ENCODE measurements at places on chromosomes 4 and X.
A peak's percentile ranks its signal among the peaks of the same experiment; 100 is the strongest.

- no peak for DNase-seq
Measured at GRCh38 chr4:15648600-15648999, 6.6 kb downstream of the FBXL5 start.

- DNase-seq = no peak
Measured at GRCh38 chr4:37438564-37439279, 194.2 kb downstream of the NWD2 start.

DNA sequence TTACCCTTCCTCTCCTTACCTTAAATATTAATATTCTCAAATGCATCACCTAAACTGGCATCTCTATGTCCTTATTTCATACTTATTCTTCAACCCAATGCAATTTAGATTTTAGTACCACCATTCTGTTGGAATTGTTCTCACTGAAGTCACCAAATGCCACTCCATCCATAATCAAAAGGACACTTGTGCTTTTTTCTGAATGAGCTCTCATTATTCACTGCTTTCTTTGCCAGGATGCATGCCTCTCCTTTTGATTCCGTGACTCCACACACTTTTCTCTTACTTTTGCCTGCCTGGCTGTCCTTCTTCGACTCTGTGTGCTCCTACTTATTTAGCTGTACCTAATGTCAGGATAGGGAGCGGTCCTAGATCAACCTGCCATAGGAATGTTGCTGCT lies 633.1 kb upstream of the BOD1L1 start:
- no peak for DNase-seq

- DNase-seq = no peak
Measured at GRCh38 chr4:158811704-158812103, 42.9 kb downstream of the FNIP2 start.

GRCh38 chrX:119481323-119481801 lies 13.1 kb downstream of the SLC25A5 start:
- DNase-seq = no peak

DNA sequence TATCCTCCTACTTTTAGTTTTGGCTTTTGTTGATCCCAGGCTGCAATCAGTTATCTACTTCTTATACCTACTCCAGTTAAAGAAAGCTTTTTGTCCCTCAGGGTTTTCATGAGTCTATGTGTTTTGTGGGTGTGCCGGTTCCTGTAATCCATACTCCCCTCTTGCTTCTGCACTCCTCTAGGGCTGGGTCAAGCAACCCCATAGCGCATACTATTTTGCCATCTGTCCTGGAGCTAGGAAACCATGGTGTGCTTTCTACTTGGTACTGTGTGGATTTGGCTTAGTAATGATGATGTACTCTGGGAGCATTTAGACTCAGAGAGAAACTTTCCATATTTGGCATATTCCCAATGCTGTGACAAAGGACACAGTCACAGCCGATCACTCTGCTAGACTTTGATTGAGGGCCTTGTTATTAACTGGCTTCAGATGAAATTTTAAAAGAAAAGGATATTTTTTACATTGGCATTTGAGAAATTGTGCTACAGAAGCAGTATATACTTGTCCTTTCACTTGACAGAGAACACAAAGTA lies 86.1 kb upstream of the GRXCR1 start:
- DNase-seq = no peak

GRCh38 chr4:8459867-8460445 lies 19.4 kb downstream of the TRMT44 start:
- no peak for DNase-seq

DNA sequence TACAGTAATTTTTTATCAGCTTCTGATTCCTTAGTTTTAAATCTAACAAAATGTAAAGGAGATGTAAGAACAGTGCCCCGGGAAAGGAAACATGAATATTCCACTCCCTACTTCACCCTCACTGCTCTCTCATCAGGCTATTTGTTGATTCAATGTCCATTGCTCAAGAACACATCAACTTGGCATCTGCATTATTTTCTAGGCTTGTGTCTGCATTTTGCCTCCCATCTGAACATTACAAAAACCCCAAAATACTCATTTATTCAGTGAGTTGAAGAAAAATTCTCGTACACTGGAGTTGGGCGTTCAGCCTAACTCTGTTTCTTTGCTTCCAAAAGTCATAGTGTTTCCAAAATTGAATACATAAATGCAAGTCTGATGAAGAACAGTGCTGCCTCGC lies 25.6 kb downstream of the ARHGAP6 start:
- DNase-seq = no peak

- DNase-seq = no peak
Measured at GRCh38 chr4:13980317-13981310, 353.1 kb upstream of the BOD1L1 start.

- no peak for DNase-seq
Measured at GRCh38 chr4:109275066-109275745, 27.3 kb downstream of the COL25A1 start.

GRCh38 chr4:47167081-47168035 lies 136.0 kb downstream of the GABRB1 start:
- DNase-seq = no peak

GRCh38 chr4:7661846-7662506 lies 227.2 kb upstream of the PSAPL1 start:
- no peak for DNase-seq

DNA sequence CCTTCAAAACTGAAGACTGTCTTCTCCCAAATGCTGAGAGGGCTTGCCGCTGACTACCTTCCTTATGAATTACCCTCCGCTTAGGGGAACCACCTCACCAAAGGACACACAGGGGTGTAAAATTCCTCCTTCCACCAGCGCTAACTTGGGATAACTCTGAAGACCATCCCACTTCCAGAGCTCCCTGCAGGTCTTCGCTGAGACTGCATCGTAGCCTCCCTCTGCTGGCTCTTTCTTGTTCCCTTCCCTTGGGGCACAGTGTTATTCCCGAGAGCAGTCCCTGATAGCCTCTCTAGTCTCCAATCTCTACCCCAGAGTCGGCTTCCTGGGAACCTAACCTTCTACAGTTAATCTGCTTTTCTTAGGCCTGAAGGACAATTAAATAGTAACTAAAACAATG lies 725.5 kb upstream of the ATOH1 start:
- no peak for DNase-seq

- no peak for DNase-seq
Measured at GRCh38 chr4:55303760-55304165, 42.3 kb upstream of the SRD5A3 start.

GRCh38 chr4:6840062-6840976 lies 57.8 kb downstream of the KIAA0232 start:
- DNase-seq = no peak

DNA sequence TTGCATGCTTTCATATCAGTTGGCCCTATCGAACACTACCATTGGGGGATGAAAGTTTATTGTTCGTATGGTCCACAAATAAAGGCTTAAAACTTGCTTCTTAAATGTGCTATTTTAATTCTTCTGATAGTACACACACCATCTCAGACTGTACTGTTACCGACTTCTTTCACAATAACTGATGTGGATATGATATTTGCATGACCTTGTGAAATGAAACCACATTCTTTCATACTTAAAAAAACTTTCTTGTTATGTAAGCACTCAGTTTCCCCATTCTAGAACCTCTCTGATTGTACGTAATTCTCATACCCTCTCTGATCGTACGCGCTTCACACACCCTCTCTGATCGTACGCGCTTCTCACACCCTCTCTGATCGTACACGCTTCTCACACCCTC lies 12.0 kb upstream of the WDR19 start:
- DNase-seq = no peak

- DNase-seq = no peak
Measured at GRCh38 chr4:166165829-166166420, 292.9 kb downstream of the TLL1 start.

GRCh38 chr4:145436796-145437195 lies 44.9 kb upstream of the SMAD1 start:
- DNase-seq = no peak

DNA sequence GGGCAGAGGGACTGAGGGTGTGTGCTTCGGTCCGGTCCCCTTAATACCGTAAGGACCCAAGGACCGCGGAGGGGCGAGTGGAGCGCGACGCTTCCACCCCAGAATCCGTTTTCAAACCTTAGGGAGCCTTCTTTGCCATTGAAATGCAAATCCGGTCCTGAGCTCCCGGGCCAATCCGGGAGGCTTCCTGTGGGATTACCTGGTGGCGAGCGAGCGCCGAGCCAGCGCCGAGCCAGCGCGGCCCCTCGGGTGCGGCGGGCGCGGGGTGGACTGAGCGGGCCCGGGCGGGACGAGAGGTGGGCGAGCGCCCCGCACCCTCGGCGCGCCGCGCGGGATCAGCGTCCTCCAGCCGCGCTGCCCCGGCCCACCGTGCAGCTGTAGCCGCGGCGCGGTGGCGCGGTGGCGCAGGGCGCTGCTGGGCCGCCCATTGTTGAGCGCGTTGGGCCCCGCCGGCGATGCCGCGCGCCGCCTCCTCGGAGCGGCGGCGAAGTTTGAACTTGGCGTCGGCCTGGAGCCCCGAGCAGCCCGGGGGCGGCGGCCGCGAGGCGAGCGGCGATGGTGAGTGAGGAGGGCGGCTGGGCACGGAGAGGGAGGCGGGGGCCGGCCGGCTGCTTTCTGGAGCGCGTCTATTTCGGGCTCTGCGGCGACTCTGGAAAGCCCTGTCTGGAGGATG lies 208.7 kb downstream of the SOWAHB start:
- no peak for DNase-seq

- no peak for DNase-seq
Measured at GRCh38 chr4:2443061-2443730, 24.4 kb downstream of the CFAP99 start.

DNA sequence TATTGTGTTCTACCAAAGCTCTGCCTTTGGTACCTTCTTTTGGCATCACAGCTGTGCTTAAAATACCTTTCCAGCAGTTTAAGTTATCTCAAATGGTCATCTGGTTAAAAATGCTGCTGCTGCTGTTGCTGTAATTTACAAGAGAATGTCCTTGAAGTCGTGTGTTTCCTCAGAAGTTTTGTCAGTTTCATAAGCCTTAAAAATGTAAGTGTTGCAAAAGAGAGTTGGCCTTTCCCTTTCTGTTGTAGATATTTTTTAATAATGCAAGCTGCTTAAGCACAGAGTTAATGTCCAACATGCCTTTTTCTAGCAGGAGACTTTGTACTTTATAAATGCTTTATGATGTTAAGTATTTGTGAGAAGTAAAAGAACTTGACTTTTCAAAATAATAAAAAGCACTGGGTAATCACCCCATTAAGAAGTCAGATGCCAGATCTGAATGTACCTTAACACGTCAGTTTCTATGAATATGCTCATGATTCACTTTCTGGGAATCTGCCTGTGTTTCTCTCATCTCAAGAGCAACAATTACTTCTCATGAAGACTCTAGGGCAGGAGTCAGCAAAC lies 35.3 kb upstream of the TENM3 start:
- DNase-seq = no peak

GRCh38 chr4:183240581-183241321 lies 79.3 kb downstream of the CLDN22 start:
- DNase-seq = no peak

GRCh38 chrX:14026121-14026520 lies 3.6 kb downstream of the GEMIN8 start:
- peak; percentile 8 for DNase-seq

DNA sequence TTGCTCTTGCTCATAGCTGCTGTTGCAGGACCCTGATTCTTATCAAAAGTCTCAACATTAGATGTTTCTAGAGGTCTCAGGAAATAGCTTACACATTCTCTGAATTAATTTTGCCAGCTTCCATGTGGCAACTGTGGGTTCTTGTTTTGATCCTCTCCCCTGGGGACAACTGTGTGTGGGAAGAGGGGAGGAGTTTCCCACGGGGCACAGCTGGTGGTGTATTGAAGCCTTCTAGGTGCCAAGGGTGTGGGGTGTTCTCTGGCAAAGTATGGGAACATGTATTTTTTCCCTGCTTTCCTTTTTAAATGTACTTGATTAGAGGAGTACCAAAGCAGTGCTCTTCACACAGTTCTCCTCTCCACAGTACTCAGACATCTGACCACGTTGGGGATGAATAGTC lies 212.7 kb downstream of the RPA4 start:
- DNase-seq = no peak

DNA sequence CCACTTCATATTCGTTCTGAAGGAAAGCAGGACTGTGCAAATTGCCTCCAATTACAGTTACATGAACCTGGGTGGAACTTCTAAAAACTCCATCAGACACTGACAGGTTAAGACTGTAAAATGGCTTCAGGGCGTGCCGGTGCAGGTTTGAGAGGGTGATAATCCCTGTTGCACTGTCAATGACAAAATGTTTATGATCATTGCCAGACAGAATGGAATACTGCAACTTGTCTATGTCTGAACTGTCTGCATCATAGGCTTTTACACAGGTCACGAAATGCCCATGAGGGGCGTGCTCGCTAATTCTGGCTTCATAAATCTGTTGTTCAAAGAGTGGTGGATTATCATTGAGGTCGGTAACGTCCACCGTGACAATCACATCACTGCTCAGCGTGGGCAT lies 63.7 kb upstream of the MTNR1A start:
- no peak for DNase-seq

DNA sequence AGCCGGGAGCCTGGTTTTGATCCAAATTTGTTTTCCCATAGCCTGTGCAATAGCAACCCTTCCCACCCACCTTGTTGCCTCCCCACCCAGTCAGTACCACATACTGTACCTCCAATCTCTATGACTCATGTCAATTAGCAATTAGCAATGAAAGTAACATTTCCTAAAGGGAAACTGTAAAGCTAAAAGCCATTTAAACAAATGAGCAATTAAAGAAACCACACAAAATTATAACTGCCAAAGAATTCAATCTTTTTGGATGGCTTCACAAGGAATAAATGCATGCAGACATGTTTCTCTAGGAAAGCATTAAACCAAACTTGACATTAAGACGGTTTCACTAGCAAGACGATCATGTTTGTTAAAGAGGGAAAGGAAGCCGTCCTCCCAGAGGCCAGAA lies 169.0 kb upstream of the MAP3K15 start:
- DNase-seq = no peak

- no peak for DNase-seq
Measured at GRCh38 chrX:68238568-68238967, 194.7 kb downstream of the OPHN1 start.

- DNase-seq = no peak
Measured at GRCh38 chr4:40606239-40606767, 23.4 kb downstream of the RBM47 start.

DNA sequence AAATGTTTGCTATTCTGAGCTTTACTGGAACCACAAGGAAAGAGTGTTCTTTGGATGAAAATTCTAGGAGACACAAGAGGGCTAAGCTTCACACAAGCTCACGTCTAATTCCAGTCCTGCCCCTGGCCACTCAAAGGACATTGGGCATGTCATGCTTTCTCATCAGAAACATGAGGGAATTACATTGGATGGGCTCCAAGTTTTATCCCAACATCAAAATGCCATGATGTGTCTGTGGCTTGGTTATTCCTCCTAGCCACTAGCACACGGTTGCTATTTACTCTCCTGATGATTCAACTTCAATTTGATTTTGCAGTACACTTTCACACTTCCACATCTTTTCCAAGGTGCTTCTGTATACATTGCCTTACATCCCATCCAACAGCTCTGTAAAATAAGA lies 149.6 kb upstream of the FAM9B start:
- DNase-seq = no peak

- no peak for DNase-seq
Measured at GRCh38 chr4:100728861-100729260, 211.0 kb upstream of the EMCN start.

DNA sequence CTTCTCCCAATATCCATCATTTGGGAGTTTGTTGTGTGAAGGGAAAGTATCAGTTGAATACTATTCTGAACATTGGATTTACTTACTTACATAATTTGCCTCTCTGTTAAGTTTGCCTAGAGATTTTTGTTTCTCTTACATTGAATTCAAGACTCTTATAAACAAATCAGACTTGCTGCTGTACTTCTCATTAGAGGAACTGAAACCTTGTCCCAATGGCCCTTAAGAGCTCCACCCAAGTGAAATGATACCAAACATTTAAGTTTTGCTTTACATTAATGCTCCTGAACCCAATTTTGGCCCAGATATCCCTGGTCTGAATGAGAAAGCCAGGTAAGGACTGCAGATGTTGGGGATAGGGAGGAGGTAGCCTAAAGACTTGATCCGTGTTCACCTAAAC lies 32.0 kb downstream of the HAND2 start:
- DNase-seq = no peak

Data from amygdala (tissue), 56 donors.